A549 treated with RU486 at 1 μM for 4 hours (cell line): ENCODE measurements at places on chromosomes 7 and 10. TPM values are rescaled to one million over a fixed set of nuclear protein-coding genes. Genes with fewer than 3 reads are reported as not detected.

The ASB10 gene
- not detected in 5 replicates for total RNA-seq

The CUZD1 gene
- total RNA-seq, result 1.3 to 1.8 TPM (median 1.6 TPM) in 5 replicates

The CASTOR2 gene
- 1.3 to 3.9 TPM (median 2.9 TPM) in 5 replicates for total RNA-seq

The SFRP4 gene
- total RNA-seq, result 3.3 to 6.9 TPM (median 4.5 TPM) in 5 replicates

The ADCYAP1R1 gene
- 0.05 to 0.12 TPM (median 0.08 TPM) in 3 of 5 replicates, not detected in the others for total RNA-seq

The TCERG1L gene
- not detected in 5 replicates for total RNA-seq

The COL26A1 gene
- 0.21 to 0.52 TPM (median 0.49 TPM) in 5 replicates for total RNA-seq

The MEST gene
- total RNA-seq, result 30.3 to 39.6 TPM (median 36.7 TPM) in 5 replicates

The C10orf95 gene
- total RNA-seq, result 0.09 to 0.15 TPM in 2 of 5 replicates, not detected in the others

The FZD1 gene
- 1.6 to 2.8 TPM (median 2.7 TPM) in 5 replicates for total RNA-seq

The HDAC9 gene
- total RNA-seq, result 0.15 to 0.38 TPM (median 0.22 TPM) in 5 replicates

The SFTPA2 gene
- total RNA-seq, result not detected in 5 replicates

The ABCA13 gene
- total RNA-seq, result 0.05 to 0.19 TPM (median 0.06 TPM) in 4 of 5 replicates, not detected in the other

The OR2A5 gene
- not detected in 5 replicates for total RNA-seq

The PNLIPRP3 gene
- not detected in 5 replicates for total RNA-seq

The GSTO2 gene
- 1.7 to 3.7 TPM (median 2.1 TPM) in 5 replicates for total RNA-seq

The MARCHF5 gene
- 28.9 to 34.3 TPM (median 32.7 TPM) in 5 replicates for total RNA-seq

The TET1 gene
- total RNA-seq, result 0.21 to 0.56 TPM (median 0.52 TPM) in 5 replicates

The NUTM2E gene
- 0.30 to 0.59 TPM (median 0.47 TPM) in 5 replicates for total RNA-seq

The IGFBP1 gene
- 26.0 to 46.0 TPM (median 41.8 TPM) in 5 replicates for total RNA-seq

The MSMB gene
- total RNA-seq, result not detected in 5 replicates

The KLLN gene
- 0.39 to 0.54 TPM (median 0.47 TPM) in 5 replicates for total RNA-seq

The ZNF800 gene
- 6.2 to 12.0 TPM (median 11.3 TPM) in 5 replicates for total RNA-seq

The SLK gene
- 24.4 to 37.3 TPM (median 30.4 TPM) in 5 replicates for total RNA-seq

The FAM25G gene
- total RNA-seq, result 0.88 to 1.1 TPM (median 0.95 TPM) in 3 of 5 replicates, not detected in the others

The OR6V1 gene
- not detected in 5 replicates for total RNA-seq

The SH2D4B gene
- not detected in 5 replicates for total RNA-seq

The SVOPL gene
- 0.12 TPM in 1 of 5 replicates, not detected in the others for total RNA-seq

The ZNF853 gene
- 1.8 to 2.9 TPM (median 2.3 TPM) in 5 replicates for total RNA-seq

The EBF3 gene
- 0.08 to 0.21 TPM (median 0.15 TPM) in 5 replicates for total RNA-seq

The LAMB1 gene
- total RNA-seq, result 125 to 175 TPM (median 132 TPM) in 5 replicates

The THSD7A gene
- total RNA-seq, result 1.3 to 3.3 TPM (median 2.6 TPM) in 5 replicates

The STRIP2 gene
- 4.6 to 10.0 TPM (median 7.7 TPM) in 5 replicates for total RNA-seq

The HOXA6 gene
- total RNA-seq, result 0.98 to 2.1 TPM (median 1.5 TPM) in 5 replicates

The PPP1R9A gene
- total RNA-seq, result 2.8 to 4.5 TPM (median 4.3 TPM) in 5 replicates
